ENCODE measurements at places on chromosomes 6 and 20.

GRCh38 chr20:19621072-19621471, 137.0 kb upstream of the RIN2 start:
- DNase-seq, result no peak

DNA sequence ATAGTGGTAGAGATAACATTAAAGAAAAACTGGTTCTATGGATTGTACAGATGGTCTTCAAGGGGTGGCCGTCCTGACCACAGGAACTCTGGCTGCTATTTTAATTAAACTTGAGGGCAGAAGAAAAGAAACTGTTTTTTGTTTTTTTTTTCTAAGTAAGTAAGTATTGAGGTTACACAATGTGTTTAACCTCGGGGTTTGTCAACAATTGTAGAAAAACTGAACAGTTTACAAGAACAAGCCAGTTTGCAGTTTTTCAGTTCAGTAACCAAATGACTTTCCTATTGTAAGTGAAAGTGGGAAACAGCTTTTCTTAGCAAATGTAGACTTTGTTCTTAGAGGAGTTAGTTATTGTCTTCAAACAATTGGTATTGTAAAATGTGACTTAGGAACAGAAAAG, 77.0 kb downstream of the PLCB1 start:
- DNase-seq, result no peak

GRCh38 chr6:168377484-168377855, 57.9 kb upstream of the DACT2 start:
- no peak for DNase-seq

DNA sequence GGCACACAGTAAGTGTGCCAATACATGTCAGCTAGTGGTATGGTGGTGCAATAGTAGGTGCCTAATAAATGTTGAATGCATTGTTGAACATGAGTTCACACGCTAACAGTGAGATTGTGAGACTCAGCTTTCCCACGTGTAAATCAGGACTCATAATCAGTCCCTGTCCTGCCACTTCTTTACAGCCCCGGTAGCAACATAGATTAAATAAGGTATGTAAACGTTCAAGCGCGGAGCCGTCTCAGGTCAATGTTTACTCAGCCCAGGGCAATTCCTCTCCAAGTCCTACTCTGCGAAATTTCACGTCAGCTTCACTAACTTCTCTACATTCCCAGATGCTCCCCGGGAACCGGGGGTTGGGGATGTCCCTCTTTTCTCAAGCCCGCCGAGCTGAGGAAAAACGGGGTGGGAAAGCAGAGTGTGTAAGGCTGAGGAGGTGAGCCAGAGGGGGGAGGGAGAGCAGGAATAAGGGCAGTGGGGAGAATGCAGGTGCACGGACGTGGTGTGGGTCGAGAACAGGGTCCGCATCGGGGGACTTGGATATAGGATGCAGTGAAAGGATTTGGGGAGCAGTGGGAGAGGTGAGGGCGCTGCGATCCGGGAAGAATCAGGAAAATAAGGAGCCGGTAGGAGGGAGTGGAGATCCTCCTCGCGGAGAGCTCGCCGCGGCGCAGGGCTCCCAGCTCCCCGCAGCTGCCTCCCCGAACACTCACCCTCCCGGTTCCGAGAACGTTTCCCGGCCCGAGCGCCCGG, 544 bp upstream of the TP53INP2 start:
- DNase-seq, result peak; percentile 3

DNA sequence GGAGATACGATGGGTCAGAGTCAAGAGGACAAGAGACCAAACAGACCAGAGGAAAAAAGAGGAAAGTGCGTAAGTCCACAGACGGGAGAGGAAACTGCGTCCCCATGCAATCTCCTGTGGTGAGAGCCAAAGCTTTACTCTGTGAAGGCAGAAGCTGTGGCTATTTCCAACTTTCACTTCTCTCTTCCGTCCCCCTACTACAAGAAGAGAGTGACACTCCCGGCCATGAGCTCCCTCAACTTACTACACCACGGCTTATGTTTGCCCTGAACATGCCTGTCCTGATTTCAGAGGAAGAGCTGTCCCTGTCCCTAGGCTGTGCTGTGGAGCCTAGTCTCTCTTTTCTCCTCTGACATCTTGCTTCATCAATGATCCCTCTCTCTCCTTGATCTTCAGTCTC, 11.5 kb upstream of the SSR1 start:
- DNase-seq, result no peak

GRCh38 chr6:167679790-167680604, 146.7 kb upstream of the AFDN start:
- no peak for DNase-seq

DNA sequence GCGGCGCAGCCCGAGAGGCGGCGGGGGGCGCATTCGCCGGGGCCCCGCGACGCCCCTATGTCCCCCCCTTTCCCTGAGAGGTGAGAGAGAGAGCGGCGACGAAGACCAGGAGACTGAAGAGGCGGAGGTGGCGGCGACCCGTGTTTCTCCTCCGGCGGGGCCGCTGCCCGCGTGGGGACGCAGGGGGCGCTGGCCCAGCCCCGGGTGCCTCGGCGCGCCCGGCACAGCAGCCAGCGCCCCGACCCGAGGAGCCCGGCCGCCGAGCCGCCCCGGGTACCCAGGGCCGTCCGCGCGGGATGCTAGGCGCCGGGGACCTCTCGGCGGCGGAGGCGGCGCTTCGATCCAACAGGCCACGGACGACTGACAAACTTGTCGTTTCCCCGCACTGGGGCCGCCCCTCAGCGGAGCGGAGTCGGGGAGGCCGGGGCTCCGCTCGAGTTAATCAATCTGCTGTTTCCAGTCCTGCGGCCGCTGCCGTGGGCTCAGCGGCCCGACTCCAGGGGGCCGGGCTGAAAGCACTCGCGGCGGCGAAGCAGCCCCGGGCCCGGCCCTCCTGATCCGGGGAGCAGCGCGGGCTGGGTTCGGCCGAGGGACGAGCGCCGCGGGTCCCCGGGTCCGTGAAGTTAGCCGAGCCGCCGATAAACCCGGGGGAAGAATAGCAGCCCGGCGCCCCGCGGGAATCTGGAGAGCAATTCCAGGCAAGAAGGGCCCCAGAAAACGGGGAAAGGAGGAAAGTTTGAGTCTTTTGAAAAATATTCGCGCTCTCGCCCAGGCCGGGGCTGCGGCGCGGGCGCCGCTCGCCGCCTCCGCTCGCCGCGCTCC, 631 bp downstream of the MDGA1 start:
- DNase-seq, result peak; percentile 36

DNA sequence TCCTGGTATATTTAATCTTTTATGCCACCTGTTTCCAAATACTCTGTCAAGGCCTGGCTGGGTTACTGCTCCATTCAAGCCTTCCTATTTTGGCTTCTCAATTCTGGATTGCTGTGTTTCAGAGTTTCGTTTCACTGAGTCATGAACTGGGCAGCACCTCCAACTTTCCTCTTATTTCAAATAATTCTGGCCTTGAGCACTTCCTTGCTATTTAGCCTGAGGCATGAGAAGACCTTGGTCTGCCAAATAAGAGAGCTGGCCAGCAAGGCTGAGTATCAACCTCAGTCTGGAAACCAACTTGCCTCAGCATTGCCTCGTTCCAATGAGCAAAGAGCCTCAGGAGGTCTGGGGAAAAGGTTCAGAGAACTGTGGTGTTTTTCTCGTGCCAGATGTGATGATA, 66.6 kb downstream of the TNFAIP3 start:
- no peak for DNase-seq

DNA sequence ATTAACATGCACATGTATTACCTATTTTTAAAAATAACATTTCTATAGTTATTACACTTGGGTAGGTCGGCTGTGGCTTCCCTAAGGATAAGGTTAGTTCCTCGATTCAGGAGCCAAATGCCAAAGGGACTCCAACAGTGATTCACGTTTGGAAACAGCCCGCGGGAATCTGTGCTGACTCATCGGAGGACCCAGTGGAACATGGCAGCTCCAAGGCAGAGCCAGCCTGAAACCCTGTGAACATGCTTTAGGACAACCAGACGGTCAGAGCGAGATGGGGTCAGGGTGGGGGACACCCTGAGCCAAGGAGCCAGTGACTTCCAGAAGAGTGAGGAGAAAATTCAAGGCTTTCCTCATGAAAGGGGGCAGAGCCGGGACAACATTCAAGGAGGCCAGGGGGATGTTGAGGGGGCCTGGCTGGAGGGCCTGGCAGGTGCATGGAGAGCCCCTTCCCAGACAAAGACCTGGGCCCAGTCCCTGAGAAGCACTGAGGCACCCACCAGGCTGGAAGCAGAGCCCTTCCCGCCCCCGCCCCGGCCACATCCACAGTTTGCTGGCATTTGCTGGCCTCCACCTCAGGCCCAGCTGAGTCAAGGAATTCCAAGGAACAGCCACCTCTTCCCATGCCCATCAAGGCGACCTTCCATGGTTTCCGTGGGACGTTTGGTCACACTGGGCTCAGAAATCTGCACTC, 133.2 kb downstream of the SNX5 start:
- no peak for DNase-seq

- no peak for DNase-seq
These were observed 149.9 kb downstream of the RPS12 start for GRCh38 chr6:132964101-132964867.

All from activated T-helper 9 cell treated with anti-CD3 and anti-CD28 coated beads, Interleukin-2, amount 50 U/mL, for 16 hours (primary cell).